Fibroblast of upper back skin (primary cell): ENCODE measurements at places on chromosomes 2 and 18.
A peak's percentile ranks its signal among the peaks of the same experiment; 100 is the strongest.

GRCh38 chr2:10502803-10503107, 54.6 kb upstream of the ODC1 start:
- no peak for DNase-seq

DNA sequence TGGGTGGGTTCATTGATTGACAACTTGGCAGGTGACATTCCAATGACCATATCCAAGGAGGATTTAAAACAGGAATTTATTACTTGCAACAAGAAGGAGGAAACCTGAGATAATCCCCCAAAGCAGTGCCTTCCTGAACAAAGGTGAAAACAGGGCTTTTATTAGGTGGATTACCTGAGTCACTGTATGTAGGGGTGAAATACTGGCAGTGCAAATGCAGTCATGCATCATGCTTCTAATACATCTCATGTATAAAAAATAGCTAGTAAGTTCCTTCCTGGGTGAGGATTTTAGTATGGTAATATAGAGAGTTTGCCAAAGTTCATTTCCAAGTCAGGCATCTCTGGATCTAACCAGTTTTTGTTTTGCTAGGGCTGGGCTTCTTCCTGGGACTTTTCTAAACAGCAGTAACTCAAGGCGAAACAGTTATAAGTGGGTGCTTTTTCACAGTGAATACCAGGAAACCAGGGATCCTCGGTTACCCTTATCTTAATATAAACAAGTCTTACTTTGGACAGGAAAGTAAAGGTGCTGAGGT, 583.4 kb upstream of the LRRTM1 start:
- DNase-seq = no peak

GRCh38 chr2:69057660-69058059, 44.7 kb downstream of the ANTXR1 start:
- peak; percentile 23 for DNase-seq

- DNase-seq = no peak
Observed at GRCh38 chr2:106996171-106996769, 110.3 kb upstream of the ST6GAL2 start.

DNA sequence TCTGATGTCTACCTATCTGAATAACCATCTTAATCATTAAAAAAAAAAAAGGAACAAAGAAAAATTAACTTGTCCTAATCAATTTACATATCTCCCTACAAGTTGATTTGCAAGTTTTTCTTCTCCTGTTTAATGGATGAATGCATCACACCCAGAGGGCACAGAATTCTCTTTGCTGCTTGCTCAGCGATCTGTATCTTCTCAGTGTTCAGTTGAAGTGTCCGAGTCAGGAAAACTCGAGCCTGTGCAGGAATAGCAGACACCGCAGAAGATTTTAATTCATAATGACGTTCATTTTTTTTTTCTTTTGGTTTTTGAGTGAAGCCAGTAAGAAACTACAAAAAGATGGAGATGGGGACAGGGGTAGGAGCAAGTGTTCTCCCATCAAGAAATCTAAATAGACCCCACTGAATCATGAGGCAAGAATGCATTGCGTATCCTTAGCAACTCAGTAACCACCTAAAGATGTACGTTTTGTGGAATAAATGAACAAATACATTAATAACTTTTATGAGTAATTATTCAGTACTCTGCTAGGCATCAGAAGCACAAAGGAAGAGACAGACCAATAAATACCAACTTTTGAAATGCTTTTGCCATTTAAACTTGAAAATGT, 675.5 kb downstream of the LRP1B start:
- DNase-seq = no peak

GRCh38 chr2:173410579-173410978, 55.9 kb downstream of the CDCA7 start:
- DNase-seq = no peak

DNA sequence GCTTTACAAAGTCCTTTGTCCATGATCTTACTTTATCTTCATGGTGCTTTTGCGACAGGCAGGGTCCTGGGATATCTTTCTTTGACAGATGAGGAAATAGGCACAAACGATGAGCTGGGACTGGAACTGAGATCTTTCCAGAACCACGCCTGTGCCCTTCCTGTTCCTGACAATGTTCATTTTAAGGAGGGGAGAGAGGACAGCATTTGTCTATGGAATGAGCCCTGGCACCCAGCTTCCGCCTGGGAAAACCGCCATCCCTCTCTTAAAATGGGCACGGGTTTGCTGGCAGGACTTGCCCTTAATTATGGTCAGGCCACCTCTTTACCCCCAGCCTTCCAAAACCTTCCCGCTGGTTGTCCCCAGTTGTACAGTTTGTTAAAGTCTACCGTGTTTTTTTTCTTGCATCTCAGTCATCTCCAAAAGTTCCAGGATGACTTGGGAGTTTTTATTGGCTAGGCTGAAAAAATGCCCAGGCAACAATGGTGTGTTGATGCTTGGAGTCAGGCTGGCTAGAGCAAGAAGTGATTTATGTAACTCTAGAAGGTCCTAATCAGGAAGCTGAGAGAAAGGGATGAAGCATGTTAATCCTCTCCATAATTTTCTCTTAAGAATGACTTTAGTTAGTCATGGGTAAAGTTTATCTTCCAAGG, 264.9 kb upstream of the EPAS1 start:
- no peak for DNase-seq

DNA sequence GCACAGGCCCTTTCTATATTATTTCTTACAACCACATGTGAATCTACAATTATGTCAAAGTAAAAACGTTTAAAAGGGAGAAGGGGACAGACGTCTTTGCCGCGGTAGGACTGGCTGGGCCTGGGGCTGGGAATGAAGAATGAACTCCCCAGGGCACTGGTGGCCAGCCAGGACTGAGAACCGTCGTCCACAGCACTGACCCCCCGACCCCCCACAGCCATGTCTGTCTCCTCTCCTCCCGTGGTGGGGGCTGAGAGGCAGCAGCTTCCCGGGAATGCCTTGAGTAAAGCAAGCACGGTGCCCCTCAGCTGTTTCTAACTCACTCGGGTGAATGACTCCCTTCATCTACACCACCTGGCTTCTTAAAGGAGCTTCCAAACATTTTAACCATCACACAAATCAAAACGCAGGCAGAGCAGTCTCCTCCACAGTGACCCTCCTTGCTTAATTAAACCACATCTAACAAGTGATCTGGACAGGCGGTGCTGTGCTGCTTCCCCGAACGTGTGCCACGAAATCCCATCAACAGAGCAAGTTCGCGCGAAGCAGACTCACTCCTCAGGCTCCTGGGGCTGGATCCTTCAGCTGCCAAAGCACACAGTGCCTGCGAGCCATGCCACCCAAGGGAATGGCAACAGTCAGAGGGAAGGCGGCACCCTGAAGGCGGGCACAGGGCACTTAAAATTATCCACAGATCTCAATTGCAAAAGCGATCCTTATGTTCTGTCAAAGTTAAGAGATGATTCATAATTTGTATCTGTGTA, 217.7 kb downstream of the EIPR1 start:
- no peak for DNase-seq

GRCh38 chr2:29050591-29050990, 23.7 kb downstream of the PCARE start:
- no peak for DNase-seq

DNA sequence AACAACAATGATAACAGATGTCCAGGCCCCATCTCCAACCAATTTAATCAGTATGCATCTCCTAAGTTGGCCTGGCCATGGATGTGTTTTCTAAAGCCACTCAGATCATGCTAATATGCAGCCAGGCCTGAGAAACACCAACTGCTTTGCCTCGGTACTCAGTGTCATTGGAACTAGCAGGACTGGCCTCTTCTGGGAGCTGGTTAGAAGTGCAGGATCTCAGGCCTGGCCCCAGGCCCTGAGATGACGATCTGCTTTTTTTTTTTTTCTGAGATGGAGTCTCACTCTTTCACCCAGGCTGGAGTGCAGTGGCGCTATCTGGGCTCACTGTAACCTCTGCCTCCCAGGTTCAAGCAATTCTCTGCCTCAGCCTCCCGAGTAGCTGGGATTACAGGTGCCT, 69.1 kb downstream of the IRS1 start:
- no peak for DNase-seq

DNA sequence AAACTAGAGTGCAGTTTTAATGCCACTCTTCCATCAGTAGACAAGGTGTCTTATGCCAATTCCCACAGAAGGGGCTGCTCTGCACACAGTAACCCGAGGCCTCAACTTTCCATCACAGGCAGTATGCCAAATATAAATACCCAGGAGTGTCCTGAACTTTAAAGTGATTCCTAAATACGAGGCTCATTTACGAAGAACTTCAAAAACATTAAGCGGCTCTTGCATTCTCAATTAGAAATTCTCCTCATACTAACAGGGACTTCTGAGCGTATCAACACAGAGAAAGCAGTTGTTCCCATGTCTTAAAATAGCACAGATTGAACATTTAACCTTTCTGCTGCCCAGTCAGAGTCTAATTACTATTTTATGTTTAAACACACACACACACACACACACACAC, 638.6 kb downstream of the ERBB4 start:
- no peak for DNase-seq

- no peak for DNase-seq
Observed at GRCh38 chr2:12457831-12458230, 258.9 kb upstream of the TRIB2 start.

DNA sequence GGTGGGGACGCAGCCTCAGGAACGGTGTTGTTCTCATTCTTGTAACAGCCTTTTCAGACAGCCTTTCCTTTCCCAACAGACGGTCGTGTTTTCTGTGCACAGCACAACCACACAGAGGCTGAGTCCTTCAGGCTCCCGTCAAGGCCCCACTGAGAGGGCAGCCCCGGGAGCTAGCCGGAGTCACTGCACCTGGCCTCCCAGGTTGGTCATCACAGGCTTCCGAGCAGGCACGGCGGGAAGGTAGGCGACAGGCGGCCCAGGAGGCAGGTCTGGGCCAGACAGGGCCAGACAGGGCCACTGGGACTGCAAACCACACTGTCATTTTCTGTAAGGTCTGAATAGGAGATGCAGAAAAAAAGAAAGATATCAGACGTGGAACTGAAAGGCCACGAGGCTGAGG, 570.8 kb downstream of the GALR1 start:
- DNase-seq = no peak

DNA sequence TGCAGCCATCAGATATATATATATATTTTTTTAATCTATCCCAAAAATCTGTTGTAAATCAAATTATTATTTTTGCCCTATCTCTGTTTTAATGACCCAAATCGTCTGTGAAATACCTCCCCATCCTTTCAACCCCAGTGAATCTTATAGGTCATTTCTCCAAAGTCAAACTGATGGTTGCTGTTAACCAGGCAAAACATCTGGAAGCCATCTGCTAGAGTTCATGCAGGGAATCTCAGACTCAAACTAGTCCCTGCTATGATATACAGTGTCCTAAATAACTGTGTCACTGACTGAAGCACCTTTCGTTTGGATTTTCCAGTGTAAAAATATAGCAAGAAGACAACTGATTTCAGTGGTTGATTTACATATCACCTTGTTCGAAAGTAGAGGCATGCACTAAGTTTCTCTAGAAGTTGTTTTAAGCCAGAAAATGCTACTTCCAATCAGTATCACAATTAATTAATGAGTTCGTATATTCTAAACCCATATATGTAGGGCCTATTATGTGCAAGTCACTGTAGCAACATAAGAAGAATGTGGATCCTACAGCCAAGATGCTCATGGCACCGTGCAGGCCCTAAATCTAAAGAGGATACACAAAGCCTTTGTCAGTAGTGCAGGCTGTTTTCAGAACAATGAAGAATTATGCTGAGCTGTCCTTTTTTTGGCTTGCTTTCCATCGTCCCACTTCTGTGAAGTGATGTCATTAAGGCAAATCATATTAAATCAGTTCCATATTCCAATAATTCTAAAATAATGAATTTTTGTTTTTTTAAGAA, 566.0 kb downstream of the STK39 start:
- DNase-seq = no peak

GRCh38 chr2:42547014-42547413, 21.4 kb upstream of the MTA3 start:
- DNase-seq = no peak

DNA sequence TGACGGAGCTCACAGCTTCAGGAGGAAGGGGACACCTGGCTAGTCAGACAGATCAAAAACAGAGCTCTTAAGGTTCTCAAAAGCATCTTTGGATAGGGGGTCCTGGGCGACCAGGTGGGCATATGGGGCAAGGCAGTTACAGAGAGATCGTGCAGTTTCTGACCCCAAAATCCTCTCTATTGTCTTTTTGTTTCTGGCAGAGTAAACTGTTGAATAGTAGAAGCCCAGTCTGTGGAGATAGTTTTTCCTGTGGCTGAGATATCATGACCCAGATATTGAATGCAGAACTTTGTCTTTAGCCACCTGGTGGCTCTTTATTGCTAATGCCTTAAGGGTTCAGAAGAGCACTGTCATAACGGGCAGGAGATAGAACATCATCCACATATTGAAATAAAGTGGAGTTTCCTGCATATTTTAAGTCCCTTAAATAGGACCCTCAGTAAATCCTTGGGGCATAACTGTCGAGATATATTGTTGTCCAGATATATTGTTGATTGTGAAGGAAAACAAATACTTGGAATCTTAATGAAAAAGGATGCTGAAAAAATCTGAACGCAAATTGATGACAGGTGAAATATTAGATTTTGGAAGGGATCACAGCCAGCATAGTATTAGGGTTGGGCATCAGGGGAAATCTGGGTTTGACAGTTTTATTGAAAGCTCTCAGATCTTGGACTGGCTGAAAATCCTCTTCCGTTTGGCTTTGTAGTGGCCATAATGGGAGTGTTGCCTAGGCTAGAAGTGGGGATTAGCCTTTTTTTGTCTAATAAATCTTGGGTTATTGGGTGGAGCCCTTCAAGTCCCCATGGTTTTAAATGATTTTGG, 14.1 kb upstream of the ZDBF2 start:
- DNase-seq = peak; percentile 31

- DNase-seq = no peak
Observed at GRCh38 chr2:200962811-200963123, 693 bp downstream of the ORC2 start.

DNA sequence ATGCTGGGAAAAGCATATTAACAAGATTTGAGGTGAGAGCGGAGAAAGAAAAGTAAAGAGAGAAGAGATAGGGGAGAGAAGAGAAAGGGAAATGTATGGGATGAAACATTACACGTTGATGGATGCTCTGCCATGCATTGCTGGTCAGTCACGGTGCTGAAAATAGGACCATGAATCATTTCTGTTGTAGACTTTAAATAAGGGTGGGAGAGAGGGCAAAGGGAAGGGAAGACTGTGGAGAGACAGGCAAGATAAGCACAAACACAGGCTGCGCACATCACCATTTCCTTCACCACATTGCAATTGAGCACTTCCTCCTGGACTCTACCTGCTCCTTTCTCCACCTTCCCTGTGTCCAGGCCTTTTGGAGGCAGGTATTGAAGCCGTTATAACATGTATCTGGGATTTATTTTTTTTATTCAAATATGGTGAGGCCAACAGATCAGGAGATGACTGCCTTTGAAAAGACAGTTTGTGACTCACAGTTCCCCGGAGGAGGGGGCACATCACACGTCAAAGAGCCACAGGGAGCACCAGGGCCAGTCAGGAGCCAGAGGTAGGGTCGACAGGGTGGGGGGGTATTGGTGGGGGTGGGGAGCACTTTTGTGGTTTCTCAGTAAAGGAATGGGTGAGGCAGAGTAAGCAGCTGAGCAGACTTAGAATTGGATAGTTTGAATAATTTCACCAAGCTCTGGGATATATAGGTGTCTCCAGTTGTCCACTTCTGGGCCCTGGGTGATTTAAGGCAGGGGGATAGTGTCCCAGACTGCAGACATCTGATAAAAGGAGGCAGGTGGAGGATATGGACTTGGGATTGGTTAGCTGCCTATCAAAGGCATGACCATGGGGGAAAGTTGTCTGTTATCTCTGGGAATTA, 372.8 kb upstream of the ST6GAL2 start:
- DNase-seq = no peak

GRCh38 chr18:21111346-21112139, at the start of gene ROCK1:
ROCK1 (minus strand) TSS chr18:21111813; CDS start chr18:21110910, 903 bp downstream.
- peak; percentile 97 for DNase-seq
